ENCODE measurements at places on chromosomes 3 and 15.

GRCh38 chr3:12197475-12197874 lies 38.8 kb upstream of the TIMP4 start:
- DNase-seq, result no peak

DNA sequence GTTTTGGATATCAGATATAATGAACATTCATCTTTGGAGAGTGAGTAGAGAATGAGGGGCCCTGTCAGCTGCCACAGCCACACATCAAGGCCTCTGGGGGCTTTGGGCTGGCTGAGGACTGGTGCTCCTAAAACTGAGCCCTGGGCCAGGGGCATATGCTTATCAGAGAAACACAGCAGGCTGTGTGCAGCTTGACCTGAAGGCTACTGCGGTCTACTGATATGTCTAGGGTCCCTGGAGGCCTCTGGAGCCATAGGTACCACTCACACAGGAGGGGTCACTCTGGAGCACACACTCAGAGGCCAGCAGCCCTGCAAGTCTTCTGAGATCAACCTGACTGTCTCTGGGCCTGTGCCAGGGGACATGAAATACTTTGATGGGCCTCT lies 7.6 kb downstream of the TF start:
- no peak for DNase-seq

DNA sequence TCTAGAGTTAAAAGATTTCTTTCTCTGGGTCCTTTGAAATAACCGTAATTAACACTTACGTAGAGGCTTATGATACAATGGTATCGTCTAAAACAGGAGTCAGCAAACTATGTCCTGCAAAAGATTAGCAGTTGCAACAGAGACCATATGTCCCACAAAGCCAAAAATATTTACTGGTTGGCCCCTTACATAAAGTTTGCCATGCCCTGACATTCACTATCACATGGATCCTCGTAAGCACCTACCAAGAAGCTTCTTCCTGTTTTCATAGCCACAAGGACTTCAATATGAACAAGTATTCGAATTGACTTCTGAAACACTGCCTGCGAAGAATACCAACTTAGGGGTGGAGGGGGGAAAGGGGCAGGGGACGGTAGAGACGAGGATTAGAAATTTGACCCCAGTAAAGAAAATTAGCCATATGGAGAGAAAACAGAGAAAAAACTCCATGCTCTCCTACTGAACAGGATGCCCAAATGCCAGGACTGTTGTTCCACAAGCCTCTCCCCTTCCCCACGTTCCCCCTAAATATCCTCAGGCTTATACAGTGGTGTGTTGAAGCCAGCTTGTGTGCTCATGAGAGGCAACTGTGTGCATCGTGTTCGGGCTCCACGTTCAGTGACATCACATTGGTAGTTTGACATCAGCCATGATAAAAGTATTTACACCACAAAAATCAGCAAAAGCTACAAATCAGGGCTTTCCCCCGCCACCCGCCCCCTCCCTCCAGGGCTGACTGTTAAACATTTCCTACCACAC lies 144.1 kb upstream of the HES1 start:
- DNase-seq, result no peak

DNA sequence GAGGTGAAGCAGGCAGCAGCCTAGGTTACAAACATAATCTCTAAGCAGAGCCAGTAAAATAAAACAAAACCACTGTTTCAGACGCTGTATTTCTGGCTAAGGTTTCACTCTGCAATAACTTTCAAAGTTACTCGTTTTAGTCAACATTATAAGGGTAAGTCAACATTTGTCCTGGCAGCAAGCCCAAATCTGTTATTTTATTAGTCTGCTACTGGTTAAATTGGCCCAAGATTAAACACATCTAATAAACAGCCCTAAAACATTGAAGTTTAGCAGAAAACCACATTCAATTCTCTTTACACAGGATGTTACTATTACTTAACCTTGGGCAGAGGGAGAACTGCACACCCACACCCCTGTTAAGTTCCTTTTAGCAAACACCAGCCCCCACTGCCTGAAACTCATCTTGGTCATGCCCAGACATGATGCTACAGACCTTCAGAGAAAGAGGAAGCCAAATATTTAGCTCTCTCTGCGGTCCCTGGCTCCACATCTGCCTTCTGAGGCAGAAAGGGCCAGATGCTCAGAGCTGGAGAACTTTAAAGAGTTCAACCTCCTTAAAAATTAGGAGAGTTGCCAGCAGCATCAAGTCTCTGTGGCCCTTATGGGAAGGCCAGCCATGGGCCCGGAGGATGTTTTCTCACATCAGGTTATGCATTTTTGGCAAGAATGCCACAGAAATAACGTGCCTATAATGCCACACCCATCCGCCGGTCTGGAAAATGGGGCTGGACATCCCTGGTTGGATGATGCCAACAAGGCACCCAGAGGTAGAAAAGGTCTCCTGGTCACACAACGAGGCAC lies 17.9 kb downstream of the ARHGEF3 start:
- peak; percentile 91 for DNase-seq

GRCh38 chr3:141272906-141273662 lies 41.5 kb downstream of the PXYLP1 start:
- no peak for DNase-seq
